Activated CD4-positive, CD25-positive, alpha-beta regulatory T cell treated with anti-CD3 and anti-CD28 coated beads, Interleukin-2, amount 50 U/mL, for 72 hours (primary cell): ENCODE measurements at places on chromosomes 6 and 20.

DNA sequence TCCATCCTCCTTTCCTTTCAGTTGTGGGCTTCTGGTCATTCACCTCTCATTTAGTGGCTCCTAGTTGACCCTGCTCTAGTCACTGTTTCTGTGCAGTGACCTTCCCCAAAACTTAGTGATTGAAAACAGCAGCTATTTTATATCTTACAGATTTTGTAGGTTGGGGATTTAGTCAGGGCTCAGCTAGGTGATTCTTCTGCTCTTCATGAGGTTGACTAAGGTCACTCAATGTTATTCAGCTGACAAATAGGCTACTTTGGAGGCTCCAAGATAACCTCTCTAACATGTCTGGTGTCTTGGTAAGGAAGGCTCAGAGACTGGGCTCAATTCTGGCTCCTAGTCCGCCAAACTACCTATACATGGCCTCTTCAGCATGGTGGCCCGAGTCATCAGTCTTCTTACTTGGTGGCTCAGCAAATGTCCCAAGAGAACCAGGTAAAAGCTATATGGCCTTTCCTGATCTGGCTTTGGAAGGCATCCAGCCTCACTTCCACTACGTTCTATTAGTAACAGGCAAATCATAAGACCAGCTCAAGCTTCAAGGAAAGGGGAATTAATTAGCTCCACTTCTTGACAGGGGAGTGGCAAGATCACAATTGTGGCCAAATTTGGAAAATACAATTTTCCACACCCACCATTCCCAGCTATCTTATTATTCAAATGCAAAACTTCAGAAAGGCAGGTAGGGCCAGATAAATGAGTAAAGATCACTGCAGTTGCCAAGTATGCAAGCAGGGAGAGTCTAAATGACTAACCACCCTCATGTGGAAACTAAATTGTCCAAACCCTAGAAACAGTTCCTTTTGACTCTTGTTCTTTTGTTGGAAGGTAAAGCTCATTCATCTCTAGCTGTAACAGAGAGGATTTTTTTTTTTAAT lies 50.5 kb upstream of the LTV1 start:
- no peak for DNase-seq

GRCh38 chr20:4811257-4811656 lies 89.5 kb downstream of the PRND start:
- DNase-seq = no peak

DNA sequence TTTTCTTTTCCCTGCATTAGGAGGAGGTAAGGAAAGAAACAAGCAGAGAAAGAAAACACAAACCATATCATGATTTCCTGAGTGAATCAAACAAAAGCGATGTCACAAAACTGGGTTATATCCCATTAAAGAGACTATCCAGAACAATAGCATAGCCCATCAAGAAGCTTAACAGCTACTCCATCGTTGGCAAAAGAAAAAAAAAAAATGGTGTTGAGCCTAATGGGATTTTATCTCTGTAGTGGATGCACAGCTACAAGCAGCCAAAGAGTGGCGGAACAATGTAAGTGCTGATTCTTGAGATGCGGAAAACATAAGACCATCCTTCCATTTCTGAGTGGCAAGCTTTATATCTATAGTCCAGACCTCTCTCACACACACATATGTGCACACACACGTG lies 106.2 kb upstream of the NRSN1 start:
- no peak for DNase-seq

- no peak for DNase-seq
Observed at GRCh38 chr20:6079016-6079415, 25.2 kb upstream of the LRRN4 start.

DNA sequence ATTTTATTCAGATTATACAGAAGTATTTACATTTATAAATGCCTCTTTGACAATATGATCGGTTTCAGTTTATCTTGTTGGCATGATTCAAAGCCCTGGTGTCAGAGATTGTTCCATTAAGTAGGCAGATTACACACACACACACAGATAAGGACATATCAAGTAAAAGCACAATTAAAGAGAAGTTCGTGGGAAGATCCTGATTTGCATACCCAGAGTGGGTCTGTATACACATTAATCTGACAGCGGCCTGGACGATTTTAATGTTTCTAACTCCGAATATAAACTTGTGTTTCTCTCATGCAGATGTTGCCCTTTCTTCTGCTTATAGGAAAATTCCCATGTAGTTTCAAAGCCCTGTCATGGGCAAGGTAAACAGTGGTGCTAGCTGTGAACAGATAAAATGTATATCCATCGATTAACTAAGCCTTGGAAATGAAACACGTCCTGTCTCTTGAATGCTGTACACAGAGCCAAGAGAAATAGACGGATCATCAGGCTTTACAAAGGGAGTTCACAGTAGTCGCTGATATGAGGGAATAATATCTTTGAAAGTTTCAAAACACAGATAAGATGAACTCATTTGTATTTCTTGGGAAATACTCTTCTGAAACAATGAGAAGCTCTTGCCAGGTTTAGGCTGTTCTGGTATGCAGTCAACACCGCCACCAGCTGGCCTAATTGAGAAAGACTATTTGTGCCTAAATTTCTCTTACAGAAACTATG lies 108.2 kb upstream of the GMDS start:
- DNase-seq = peak; percentile 37

DNA sequence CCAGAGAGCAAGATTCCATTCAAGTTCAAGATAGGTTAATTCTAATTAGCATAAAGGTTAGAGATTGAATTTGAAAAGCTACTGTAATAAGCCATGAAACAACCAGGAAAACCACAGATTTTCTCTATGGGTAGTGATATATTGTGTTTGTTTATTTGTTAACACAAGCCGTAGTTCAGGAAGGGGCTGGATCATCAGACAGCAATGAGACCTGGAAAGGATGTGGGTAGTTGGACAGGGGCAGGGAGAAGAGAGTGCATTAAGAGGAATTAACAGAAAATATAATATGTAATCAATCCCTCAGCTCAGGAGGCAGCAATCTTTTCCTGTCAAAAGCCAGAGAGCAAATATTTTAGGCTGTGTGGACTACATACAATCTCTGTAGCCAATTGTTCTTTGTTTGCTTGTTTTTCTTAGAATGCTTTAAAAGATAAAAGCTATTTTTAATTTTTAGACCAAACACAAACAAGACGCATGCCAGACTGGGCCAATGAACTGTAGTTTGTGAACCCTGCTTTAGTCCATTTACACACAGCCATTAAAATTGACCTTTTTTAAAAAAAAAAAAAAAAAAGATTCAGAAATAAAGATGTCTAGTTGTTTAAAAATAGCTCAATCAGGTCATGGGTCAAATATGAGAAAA lies 398.7 kb upstream of the MARCKS start:
- no peak for DNase-seq

GRCh38 chr6:168934660-168935627 lies 318.7 kb downstream of the THBS2 start:
- no peak for DNase-seq

GRCh38 chr6:116438590-116439448 lies 22.4 kb upstream of the CALHM6 start:
- no peak for DNase-seq

DNA sequence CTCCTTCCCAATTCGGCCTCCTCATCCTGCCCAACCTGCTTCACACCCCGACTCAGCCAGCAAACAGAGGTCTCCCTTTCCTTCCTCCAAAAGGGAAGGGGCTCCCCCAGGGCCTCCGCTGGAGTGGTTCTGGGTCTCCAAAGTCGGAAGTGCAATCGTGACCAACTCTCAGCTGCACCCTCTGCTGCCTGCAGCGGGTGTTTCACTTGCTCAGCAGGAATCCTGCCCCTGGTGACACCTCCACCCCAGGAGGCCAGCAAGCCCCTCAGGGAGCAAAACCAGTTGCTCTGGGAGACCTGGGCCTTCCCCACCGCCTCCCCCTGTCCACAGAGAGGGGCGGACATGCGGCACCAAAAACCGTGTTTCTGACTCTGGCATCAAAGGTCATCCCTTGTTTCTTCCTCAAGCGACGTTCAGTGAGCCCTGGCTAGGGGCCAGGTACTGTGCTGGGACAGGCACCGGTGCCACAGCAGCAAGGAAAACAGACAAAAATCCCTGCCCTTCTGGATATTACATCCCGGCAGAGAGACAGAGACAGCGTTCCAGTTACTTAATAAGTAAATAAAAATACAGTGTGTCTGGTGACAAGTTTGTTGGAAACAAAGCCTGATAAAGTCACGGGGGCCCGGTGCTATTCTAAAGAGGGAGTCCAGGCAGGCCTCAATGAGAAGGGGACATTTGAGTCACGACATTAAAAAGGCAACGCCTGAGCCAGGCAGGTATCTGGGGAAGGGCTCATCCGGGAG lies 219.0 kb downstream of the BMP7 start:
- DNase-seq = no peak

DNA sequence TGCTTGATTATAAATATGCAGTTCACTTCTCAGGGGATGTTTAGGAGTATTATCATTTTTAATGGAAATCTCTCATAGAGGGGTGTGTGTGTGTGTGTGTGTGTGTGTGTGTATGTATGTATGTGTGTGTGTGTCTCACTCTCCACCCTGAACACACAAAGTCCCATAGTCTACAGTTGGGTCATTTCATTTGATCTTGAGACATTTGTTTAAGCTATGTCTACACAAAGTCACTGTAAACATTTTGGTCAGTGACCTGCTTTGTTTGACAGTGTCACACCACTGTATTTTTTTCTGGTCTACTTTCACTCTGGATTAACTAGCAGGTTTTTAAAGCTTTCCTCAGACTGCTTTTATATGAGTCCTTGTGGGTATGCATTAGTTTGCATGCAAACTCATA lies 215.2 kb downstream of the GRIK2 start:
- no peak for DNase-seq
